Kidney epithelial cell (primary cell): ENCODE measurements at places on chromosomes 5 and 9.

GRCh38 chr5:170226661-170227060 is 6.1 kb upstream of the C5orf58 start:
- no peak for DNase-seq

- DNase-seq, result no peak
These were observed at the start of gene FREM1 for GRCh38 chr9:14909961-14910805. Gene FREM1, minus strand, starts transcription at chr9:14910428. Its CDS starts 41,451 bp downstream, at chr9:14868977.

GRCh38 chr9:76401580-76402354 is 7.5 kb upstream of the RFK start:
- no peak for DNase-seq

DNA sequence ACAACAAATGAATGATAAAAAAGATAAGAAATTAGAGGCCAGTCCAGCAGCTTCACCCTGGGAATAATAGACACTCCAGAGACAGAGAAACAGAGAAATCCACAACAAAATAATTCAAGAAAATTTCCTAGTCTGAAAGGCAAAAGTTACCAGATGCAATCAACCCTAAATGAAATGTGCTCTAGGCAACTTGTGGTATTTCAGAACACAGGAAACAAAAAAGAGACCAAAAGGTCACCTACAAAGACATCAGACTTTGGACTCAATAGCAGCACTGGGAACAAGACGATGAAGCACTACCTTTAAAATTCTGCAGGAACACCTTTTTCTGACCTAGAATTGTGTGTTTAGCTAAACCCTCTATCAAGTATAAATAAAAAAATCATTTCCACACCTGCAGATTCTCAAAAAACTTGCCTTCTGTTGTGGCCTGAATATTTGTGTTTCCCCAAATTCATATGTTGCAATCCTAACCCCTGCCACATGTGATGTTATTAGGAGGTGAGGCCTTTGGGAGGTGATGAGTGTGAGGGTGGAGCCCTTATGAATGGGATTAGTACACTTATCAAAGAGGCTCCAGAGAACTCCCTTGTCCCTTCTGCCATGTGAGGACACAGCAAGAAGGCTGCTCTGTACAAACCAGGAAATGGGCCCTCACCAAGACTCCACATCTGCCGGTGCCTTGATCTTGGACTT is 5.9 kb upstream of the MAPK9 start:
- no peak for DNase-seq

- DNase-seq, result no peak
These were observed 742 bp downstream of the BHMT2 start for GRCh38 chr5:79070350-79070667.

DNA sequence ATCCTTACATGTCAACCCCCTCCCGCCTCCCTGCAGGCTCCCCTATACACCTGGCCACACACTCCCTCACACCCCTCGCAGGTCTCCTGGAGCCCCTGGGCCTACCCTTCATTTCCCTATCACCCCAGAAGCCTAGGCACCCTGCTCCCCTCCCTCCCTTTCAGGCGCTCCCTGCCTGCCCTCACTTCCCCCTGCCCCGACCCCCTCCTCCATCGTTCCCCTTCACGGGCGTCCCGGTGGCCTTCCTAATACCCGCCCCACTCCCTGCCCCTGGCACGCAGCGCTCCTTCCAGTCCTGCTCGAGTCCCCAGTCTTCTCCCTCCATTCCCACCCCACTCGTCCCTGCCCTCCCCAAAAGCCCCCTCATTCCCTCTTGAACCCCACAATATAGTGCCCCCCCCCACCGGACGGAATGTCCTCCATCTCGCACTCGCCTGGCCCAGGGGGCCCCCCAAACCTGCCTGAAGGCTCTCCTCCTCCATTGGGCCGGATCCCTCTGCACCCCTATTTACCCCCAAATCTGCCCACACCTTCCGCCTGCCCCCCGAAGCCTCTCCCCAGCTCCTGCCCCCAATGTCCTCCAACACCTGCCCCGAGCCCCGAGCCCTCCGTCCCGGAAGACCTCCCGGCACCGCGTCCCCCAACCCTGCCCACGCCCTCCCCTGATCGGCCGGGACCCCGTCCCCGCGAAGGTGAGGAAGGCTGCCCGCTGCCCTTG is 746 bp downstream of the STRBP start:
- no peak for DNase-seq
